ENCODE measurements at places on chromosomes 16 and 17. TPM values are rescaled to one million over a fixed set of nuclear protein-coding genes. Genes with fewer than 3 reads are reported as not detected.

Gene SMPD3
- total RNA-seq: not detected

Gene MYO15A
- 0.17 TPM for total RNA-seq

Gene KRT17
- total RNA-seq: 20.8 TPM

Gene HSD17B2
- 0.72 TPM for total RNA-seq

Gene SKAP1
- 11.4 TPM for total RNA-seq

Gene KRTAP1-1
- total RNA-seq: not detected

Gene SLC12A3
- not detected for total RNA-seq

Gene PIRT
- total RNA-seq: not detected

DNA sequence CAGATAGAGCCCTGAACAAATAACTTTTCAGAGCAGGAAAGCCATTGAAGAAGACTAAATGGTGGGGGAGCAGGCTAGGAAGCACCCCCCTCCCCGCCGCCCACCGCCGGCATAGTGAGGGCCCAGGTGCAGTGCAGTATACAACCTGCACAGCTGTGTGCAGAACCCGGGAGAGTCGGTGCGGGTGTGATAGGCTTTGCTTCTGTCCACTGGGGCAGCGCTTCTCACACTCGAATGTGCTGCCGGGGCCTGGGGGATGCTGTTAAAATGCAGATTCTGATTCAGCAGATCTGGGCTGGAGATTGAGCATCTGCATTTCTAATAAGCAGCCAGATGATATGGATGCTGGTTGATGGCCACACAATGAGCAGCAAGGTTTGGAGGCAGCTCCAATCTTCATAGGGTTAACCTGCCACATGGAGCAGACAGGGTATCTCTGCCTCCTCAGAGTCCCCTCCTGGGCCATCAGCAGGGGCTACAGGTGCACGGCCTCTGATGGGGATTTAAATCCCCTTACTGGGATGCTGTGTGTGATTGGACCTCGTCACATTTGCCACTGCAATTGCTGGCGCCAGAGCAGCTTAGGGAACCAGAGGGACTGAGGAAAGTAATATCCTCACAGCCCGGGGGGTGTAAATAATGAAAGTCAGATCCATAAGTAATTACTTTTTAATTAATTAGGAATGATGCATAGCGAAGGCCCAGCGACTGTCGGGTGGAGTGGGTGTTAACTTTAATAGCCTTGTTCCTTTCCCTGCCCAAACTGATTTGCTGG is 172.0 kb upstream of the RPL38 start:
- DNase-seq: no peak

- DNase-seq: no peak
Measured at GRCh38 chr16:534856-535445, 7.4 kb downstream of the CAPN15 start.

DNA sequence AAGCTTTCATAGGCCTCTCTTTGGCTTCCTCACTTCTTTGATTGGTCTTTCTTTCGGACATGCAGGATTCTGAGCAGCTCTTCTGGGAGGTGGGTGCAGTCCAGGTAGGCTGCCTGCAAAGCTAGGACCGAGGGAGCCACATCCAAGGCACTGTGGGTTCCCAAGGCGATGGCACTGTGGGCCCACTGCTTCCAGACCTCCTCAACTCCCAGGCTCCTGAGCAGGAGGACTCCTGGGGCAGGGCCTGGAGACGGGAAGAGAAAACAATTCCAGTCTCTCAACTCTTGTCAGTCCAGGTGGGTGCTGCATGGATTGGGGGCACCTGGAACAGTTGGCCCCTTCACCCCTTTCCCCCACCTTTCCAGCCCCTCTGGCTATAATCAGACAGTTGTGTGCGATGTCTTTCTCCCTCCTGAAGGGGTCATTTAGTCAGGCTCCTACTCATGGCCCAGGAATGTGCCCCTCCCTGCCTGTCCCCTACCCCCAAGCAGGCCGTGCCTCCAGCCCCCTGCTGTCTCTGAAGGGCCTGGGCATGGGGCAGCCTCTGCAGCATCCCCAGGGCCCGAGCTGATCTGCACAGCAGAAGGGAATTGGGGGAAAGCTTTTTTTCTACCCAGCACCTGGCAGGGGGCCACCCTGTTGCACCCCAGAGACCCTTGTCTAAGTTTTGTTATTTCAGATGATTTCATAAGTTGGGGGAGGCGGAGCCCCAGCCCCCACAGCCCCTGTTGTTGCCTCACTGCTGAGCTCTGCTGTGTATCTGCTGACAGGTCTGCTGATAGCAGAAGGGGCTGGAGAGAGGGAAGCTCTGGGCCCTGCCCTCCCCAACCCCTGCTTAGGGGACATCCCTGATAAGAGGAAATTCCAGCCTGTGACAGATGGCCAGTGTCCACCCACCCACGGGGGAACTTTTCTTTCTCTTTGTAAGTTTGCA is 330.3 kb downstream of the SEC14L1 start:
- no peak for DNase-seq

GRCh38 chr16:11630046-11630767 is 38.0 kb upstream of the SNN start:
- no peak for DNase-seq

- DNase-seq: no peak
Measured at GRCh38 chr16:65044873-65045272, 77.0 kb downstream of the CDH11 start.

GRCh38 chr16:27335349-27336053 is 21.7 kb downstream of the IL4R start:
- no peak for DNase-seq

GRCh38 chr16:1691276-1691675 is 13.2 kb downstream of the JPT2 start:
- DNase-seq: no peak

GRCh38 chr16:55955424-55955823 is 80.3 kb upstream of the CES5A start:
- no peak for DNase-seq

- no peak for DNase-seq
Measured at GRCh38 chr17:72270273-72270924, 149.6 kb downstream of the SOX9 start.

DNA sequence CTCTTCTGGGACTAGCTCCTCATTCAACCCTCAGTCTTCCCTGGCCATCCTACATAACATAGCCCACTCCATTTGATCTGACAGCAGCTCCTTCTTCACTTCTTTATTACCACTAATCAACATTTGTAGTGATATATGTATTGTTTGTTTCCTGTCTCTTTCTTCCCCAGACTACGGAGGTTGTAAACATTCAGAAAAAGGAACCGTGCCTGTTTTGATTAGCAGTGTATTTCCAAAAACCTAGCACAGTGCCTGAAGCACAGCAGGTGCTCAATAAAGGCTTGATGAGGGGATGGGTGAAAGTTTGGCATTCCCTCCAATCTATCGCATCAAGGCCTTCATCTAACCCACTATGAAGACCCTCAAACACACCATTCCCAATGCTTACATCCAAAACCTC is 150.8 kb downstream of the XYLT1 start:
- no peak for DNase-seq

DNA sequence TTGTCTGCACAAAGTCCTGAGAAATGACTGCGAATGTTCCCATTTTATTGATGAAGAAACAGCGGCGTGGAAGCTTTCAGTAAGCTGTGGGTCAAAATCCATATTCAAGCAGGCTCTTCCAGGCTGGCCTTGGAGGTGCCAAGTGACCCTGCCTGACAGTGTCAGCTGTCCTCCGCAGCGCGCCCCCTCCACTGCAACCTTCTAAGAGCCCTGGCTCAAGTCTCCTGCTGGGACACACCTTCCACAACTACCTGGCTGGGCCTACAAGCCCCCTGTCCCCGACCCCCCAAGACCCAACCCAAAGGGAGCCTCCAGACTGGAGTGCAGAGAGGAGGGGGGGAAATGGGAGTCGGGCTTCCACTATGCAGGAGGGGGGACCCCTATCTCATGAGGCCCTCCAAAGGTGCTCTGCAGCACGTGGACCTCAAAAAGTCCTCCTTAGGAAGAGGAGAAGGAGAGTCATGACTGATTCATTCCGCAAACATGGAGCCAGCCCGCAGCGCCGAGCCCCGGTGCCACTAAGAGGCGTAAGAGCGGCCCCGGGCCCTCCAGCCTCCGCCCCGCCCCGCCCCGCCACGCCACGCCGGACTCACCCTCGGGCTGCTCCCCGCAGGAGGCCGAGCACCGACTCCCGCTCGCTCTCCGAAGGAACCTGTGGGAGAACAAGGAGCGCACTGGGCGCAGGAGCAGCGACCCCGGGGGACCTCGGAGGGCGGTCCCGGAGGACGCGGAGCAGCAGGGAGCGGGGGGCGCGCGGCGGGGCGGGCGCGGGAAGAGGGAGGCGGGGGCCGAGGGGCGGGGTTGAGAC is 574 bp downstream of the MPP3 start:
- no peak for DNase-seq

GRCh38 chr17:58369214-58370031 is 17.4 kb upstream of the SUPT4H1 start:
- DNase-seq: no peak

DNA sequence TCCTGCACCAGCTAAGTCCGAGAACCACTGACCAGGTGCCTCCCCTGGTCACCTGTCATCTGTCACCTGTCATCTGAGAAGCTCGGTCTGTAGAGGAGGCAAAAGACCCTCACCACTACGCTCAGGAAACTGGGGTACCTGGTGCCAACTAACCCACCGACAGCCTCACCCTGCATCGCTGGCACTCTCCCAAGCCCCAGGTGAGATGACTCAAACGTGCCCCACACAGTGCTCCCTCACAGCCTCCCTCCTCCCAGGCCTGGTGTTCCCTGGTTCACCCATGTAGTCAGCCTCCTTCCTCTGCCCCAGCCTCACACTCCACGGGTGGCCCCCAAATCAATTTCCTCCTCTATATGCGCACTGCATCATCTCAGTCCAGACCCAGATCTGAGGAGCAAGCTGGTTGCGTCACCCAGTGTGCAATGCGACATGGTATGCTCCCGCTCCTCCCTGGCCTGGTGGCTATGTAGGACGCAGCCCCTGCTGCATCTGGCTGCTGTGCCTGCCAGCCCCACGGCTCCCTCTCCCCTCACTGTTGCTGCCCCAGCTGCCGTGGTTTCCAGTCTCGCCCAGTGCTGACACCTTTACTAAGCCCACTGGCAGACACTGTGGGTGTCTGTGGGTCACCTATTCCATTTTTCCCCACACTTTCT is 68.3 kb downstream of the GTF3C1 start:
- DNase-seq: no peak

DNA sequence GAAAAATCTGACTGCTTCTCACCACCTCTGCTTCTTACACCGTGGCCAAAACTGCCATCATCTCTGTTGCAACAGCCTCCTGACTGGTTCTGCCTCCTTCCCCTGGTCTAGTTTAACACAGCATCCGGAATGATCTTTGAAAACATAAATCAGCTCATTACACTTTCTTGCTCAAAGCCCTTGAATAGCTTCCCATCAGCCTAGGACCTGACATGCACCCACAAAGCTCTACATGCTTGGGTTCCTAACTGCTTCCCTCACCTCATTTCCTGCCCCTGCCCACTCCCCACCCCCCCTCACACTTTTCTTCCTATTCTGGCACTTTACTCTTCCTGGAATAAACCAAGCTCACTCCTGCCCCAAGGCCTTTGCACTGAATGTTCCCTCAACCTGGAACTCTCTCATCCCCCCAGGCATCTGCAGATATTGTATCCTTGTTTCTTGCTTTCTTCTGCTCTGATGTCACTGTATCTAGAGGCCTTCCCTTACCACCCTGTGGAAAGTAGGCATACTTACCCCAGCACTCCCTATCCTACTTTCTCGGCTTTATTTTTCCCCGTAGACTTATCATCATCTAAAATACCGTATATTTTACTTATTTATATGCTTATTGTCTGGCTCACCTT is 112.4 kb downstream of the FTO start:
- no peak for DNase-seq

DNA sequence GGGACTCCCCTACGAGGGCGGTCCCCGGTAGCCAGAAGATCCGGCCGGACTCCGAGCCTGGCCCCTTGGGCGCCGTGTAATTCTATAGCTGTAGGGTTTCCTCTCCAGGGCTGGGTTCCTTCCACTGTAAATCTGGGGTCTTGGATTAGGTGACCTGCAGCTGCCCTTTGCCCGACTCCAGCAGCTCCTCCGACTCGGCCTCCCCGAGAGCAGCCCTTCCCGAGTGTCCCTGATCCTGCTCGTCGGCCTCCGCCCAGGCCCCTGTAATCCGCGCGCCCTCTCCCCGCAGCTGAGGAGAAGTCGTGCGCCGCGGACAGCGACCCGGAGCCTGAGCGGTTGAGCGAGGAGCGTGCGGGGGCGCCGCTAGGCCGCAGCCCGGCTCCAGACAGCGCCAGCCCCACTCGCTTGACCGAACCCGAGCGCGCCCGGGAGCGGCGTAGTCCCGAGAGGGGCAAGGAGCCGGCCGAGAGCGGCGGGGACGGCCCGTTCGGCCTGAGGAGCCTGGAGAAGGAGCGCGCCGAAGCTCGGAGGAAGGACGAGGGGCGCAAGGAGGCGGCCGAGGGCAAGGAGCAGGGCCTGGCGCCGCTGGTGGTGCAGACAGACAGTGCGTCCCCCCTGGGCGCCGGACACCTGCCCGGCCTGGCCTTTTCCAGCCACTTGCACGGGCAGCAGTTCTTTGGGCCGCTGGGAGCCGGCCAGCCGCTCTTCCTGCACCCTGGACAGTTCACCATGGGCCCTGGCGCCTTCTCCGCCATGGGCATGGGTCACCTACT is 5.5 kb downstream of the TBX2 start:
- DNase-seq: no peak

GRCh38 chr17:13320046-13320785 is 281.5 kb downstream of the HS3ST3A1 start:
- no peak for DNase-seq

GRCh38 chr17:81401723-81402529 is 6.7 kb downstream of the BAHCC1 start:
- no peak for DNase-seq
